ENCODE measurements at places on chromosomes 4 and X.

DNA sequence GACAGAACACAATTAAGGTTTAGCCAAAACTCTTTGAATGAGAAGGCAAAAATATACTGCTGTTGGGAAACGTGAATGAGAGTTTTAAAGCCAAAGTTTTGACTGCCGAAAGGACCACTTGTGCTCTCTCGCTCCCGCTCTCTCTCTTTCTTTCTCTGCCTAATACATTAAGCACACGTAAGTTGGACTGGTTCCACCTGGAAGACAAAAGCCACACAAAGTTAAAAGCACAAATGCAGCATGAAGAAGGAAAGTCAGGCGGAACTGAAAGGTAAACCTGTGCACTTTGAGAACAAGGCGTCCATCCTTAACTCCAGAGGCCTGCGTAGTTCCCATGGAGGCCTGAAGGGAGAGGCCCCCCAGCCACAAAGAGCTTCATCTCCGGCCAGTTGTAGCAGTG, 1.9 kb downstream of the DCAF12L2 start:
- no peak for DNase-seq

DNA sequence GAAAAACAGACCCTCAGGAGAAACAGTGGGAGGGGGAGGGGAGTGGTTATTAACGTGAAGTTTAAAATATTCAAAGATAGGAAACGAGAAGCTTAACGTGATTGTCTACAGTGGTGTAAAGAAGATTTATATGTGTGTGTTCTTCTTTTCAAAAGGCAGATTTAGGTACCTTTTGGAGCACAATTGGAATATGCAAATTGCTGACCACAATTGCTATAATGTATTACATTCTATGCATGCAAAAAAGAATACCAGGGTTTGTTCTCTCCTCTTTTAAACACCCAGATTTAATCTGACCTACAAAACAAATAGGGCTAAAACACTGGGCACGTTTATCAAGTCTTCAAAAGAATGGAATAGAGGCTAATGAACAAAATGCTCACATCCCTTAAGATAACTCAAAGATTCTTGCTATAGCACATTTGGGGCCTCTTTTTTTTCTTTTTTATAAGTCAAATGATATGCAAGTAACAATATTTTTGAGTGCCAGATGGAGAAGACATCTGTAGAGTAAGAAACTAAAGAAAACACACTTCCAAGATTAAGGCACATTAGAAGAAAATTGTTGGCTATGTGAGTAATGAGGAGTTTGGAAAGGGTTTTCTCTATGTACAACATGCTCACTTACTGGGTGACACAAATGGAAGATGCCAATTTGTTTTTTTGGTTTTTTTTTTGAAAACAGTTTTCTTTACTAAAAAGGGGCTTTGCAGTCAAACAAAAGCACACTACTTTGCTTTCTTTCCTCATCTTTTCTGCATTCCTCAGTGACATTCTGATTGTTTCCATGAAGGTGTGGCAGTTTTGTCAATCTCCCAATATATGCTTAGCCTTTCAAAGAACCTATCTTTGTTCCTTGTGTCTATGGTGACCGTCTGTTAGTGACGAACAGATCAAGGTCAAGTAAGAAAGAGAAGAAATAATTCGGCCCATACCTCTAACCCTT, 240.3 kb downstream of the PALLD start:
- DNase-seq: no peak

DNA sequence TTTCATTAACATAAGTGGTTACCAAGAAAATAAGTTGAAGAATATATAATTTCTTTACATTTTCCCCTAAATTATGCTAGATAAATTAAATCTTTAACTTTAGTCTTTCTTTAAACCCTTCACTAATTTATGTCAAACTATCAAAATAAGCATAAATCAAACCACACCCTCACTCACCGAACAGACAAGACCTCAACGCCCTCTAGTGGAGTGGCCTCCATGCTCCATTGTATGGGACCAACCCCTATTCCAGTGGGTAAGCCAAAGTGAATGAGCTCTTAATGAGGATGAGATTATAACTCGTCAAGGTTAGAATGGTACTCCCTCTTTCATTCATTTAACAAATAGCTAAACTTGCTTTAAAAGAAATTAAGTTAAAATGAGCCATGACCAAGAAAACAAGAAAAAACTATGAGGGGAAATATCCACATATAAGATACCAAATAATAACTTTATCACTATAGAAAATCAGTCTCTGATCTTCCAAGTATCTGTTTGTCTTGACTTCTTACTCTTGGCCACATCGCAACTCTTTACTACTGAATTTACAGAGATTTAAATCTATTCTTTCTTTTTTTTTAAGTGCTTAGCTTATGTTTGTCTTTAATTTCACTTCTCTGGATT, 15.6 kb upstream of the BBS12 start:
- DNase-seq: peak; percentile 1

GRCh38 chr4:80171251-80171650, 26.1 kb upstream of the PRDM8 start:
- DNase-seq: no peak

DNA sequence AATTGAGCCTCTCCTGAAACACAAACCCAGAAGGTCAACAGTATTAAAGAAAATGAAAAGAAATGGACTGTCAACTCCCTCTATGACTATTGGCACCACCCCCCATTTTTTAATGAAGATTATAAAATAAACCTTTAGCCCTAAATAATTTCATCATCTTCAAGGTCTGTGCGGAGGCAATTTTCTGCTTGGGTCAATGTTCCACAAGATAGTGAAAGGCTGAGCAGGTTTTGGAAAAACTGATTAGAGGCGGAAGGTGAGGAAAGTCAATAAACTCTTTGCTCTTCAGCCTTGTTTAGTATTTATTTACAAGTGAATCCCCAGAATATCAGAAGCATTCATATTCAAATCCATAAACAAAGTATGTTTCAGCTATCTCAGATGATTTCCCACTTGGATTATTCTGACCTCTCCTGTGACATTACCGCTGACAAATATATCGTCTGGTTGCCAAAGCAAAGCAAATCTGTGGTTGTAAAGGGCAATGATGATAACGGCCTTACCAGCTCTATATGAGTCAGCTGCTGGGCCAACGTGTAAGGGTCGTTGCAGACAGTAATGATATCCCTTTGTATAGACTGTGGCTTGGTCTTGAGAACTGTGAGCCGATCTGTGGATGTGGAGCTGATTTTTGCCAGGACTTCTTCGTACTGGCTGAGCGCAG, 24.0 kb downstream of the RASGEF1B start:
- DNase-seq: no peak

- no peak for DNase-seq
Measured at GRCh38 chrX:1164322-1165288, 47.8 kb downstream of the CRLF2 start.

GRCh38 chrX:10636337-10636736, 16.0 kb upstream of the MID1 start:
- peak; percentile 50 for DNase-seq

DNA sequence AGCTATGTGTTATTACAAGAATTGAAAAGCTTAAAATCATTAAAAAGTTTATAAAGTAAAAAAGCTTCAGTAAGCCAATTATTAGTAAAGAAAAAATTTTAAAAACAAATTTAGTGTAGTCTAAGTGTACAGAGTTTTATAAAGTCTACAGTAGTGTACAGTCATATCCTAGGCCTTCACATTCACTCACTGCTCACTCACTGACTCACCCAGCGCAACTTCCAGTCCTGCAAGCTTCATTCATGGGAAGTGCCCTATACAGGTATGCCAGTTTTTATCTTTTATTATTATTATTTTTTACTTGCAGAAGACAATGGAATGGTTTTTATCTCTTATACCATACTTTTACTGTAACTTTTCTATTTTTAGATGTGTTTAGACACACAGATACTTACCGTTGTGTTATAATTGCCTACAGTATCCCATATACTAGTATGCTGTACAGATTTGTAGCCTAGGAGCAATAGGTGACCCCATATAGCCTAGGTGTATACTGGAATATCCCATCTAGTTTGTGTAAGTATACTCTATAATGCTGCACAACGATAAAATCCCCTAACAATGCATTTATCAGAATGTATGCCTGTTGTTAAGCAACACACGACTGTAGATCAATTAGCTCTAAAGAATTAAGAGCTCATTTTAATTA, 230.7 kb downstream of the DCLK2 start:
- no peak for DNase-seq

GRCh38 chr4:179325181-179325580, 1882.9 kb upstream of the AGA start:
- no peak for DNase-seq

GRCh38 chr4:175215657-175216056, 297.5 kb downstream of the ADAM29 start:
- no peak for DNase-seq
